ENCODE measurements at places on chromosomes 7 and 10.

GRCh38 chr10:37576154-37576553, 281.3 kb downstream of the ZNF248 start:
- no peak for DNase-seq

DNA sequence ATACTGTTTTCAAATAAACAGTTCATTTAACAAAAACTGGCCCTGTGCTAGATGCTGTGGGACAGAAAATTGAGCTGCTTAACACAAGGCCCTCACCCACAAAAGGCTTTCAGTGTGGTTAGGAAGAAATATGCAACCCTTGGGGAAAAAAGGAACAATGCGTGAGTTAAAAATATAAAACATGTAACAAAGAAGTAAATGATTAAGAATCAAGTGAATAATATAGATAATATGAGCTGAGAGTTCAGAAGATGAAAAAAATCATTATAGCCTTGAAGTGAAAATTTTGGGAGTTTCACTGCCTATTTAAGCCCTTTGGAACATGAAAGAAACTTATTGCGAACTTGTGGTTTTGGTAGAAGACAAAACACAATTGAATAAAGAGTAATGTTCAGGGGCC, 495.4 kb downstream of the GFRA1 start:
- DNase-seq = no peak

DNA sequence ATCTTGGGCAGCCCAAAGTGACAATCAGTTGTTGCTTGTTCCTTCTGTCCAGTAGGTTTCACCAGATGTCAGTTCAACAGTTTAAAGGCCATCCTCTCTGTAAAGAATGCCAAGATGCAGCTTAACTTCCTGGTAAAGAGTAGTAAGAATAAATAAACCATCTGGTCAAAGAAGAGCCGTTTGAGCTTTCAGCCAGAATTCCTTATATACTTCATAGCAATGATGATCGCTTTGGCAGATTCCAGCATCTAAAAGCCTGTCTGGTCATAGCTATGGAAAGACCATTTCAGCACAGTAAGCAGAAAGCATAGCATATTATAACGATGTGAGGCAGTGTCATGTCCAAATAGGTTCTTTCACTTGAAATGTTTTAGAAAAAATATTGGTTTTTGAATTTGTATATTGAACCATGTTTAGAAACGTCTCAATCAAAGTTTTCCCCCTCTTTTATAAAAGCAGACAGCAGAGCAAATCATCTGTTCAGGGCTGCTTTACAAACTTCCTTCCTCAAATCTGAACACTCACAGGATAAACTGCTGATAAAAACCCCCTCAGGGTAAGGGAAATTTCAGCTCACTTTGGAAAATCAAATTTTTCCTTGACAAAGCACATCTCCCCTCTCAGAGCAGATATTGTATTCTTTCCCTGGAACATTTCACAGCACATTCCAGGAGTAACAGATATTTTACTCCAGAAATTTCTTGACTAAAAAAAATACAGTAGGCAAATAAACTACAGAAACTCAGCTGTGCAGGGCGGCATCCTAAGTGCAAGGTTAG, 184.1 kb downstream of the NOC3L start:
- no peak for DNase-seq

GRCh38 chr10:20746856-20747255, 150.3 kb downstream of the NEBL start:
- no peak for DNase-seq

DNA sequence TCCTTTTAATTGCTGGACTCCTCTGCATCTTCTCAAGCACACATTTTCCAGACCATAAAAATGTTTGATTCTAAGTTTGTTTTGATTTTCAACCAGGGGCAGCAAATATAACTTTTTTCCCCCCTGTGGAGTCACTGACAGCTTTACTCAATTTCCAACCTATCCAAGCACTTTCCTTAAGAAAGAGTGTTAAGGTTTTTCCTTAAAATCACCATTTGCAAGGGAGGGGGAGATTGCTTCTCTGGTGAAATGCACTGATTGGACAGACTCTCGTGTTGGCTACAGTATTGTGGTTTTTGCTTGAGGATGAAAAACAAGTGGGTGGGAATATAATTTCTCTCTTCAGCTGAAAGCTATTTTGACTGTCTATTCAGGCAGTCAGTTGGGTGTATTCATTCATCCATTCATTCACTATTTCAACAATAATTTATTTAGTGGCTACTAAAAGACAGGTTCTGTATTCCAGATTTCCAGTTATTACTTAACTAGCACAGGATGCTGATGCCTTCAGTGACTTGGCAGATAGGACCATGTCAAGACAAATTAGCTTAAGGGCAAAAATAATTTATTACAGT, 146.3 kb downstream of the BAMBI start:
- DNase-seq = no peak

All from GM04504 (cell line).